Anterior cingulate cortex (tissue), 58 donors: ENCODE measurements at places on chromosomes 5 and 9.

- DNase-seq, result no peak
Measured at GRCh38 chr9:6007058-6007769, 8.2 kb downstream of the RANBP6 start.

DNA sequence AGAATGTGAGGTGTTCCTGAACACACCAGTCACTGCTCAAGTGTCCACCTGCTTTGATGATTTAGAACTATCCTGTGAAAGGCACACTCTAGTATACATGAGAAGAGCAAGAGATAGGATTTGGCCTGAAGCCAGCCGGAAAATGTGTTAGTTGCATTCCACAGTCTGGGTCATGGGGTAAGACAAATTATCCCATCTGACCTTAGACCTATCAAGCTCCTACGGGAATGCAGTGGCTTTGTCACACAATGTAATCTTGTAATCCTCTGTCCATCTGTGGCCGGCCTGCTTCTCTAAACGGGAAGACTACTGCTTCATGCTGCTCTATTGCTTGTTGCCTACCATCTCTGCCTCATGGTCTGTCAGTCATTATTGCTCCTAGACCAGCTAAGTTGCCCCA, 92.4 kb upstream of the PRRC1 start:
- no peak for DNase-seq

DNA sequence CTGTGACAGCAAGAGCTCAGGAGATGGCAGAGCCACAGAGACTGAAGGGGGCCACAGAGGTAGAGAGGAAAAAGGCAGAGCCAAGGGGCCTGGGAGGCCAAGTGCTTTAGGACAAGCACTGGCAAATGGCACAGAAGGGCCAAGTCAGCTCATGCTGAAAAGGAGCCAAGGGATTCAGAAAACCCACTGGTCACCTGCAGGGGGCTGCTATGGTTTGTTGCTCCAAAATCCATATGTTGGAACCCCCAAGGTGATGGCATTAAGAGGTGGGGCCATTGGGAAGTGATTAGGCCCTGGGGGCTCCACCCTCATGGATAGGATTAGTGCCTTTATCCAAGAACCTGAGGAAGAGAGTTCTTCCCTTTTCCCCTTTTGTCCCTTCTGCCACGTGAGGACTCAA, 165.4 kb downstream of the ARSB start:
- no peak for DNase-seq

- no peak for DNase-seq
Measured at GRCh38 chr5:98813755-98814154, 40.3 kb downstream of the RGMB start.

DNA sequence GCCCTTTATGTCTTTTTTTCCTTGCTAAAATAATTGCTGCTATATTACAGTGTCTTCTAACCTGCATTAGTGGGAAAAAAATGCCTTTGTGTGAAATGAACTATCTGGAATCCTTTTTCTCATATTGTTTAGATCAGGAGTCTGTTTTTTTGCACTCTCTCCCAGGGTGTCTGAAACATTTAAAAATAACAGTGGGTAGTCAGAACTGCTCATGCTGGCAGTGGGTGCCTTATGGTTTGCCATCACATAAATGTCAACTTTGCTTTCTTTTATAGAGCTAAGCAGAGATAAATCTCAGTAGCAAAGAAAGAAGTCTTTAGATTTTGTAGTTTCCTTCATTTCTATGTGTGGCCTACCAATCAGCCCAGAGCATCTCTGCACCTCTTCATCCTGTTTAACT, 347.8 kb upstream of the RGMB start:
- DNase-seq, result no peak

- DNase-seq, result no peak
Measured at GRCh38 chr9:99567436-99567835, 254.2 kb upstream of the NR4A3 start.

GRCh38 chr9:108528231-108528630, 327.6 kb downstream of the ACTL7B start:
- DNase-seq, result no peak

GRCh38 chr9:99576002-99576401, 245.7 kb upstream of the NR4A3 start:
- DNase-seq, result no peak

GRCh38 chr9:79973627-79974026, 401.9 kb downstream of the TLE4 start:
- no peak for DNase-seq

DNA sequence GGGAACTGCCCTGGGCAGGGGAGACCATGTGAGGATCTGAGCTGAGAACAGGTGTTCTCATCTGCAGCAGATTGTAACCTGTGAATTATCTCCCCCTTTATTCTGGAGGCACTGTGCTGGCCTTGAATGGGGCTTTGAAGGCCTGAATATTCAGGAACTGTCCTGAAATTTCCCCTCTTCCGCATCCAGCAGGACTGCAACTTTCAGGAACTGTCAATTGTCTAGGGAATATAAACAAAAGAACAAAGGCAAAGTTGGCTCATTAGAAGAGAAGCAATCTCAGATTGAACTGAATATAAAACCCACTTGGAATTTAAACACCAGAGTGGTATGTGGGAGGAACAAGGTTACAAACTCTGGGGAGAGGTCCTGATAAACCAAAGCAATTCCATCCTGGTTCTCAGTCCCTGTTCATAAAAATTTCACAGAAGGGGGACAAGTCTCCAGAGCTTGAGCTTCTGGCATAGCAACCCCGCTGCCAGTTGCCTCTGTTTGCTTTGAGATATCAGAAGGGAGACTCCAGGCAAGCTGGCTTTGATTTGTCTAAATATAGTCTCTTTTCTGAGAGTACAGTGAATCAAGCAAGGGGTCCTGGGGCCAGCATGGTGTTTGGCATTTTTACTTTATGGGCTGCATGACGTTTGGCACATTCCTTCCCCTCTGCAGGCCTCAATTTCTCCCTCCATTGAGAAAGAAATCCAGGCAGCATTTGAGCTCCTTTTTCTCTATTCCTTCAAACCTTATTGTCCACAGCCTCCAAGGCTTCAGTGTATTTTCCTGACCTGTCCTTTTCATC, 47.5 kb downstream of the ADRB2 start:
- no peak for DNase-seq

- no peak for DNase-seq
Measured at GRCh38 chr9:132903574-132904492, 25.1 kb downstream of the SPACA9 start.

DNA sequence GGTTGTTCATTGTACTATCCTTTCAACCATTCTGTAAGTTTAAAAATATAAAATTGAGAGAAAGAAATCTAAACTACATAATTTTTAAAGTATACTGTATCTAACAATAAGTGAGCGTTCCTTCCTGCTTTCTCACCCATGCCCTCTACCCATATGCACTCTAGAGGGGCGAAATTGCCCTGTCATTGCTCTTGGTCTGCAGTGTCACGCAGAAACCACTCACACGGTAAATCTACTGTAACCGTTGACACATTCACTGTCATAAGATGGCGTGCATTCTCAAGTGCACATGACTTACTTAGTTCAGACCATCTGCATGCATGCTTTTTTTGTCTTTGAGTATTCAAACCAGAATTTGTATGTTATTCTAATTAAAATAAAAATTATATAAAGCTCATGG, 55.7 kb upstream of the NIPBL start:
- no peak for DNase-seq

GRCh38 chr9:13665418-13666066, 386.1 kb upstream of the MPDZ start:
- no peak for DNase-seq

DNA sequence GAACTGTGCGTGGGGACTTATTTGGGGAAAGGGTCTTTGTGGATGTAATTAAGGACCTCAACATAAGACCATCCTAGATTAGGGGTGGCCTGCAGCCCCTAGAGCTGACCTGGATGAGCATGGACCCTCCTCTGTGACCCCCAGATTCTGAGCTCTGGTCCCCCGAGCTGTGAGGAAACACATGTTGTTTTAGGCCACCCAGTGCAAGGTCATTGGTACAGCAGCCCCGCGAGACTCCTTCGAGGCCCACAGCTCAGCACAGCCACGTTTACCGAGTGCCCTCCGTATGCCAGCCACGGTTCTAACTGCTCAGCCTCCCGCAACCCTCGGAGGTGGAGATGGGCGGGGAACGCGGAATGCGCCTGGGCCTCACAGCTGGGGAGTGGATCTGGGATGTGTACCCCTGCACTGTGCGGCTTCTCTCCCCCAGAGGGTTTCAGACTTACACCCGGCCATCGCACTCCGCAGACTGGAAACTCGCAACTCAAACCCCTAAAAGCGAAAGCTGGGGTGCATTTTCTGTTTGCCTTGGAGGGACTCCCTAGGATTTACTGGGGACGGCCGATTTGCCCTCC, 4.5 kb upstream of the GPSM1 start:
- DNase-seq, result no peak

DNA sequence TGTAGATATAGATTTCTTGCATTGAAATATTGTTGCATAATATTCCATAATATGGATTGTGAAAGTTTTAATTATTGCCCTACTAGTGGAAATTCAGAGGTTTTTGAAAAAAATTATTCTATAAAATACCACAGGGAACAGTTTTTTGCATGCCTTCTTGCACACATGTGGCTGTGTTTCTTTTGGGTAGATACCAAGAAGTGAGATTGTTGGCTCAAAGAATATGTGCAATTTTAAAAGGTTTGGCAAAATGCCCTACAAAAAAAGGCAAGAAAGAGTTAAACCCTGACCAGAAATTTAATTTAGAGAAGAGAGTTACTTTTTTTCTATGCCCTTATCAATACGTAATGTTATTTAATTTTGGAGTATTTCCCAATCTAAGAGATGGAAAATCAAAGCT, 270.8 kb upstream of the DAPK1 start:
- DNase-seq, result no peak

DNA sequence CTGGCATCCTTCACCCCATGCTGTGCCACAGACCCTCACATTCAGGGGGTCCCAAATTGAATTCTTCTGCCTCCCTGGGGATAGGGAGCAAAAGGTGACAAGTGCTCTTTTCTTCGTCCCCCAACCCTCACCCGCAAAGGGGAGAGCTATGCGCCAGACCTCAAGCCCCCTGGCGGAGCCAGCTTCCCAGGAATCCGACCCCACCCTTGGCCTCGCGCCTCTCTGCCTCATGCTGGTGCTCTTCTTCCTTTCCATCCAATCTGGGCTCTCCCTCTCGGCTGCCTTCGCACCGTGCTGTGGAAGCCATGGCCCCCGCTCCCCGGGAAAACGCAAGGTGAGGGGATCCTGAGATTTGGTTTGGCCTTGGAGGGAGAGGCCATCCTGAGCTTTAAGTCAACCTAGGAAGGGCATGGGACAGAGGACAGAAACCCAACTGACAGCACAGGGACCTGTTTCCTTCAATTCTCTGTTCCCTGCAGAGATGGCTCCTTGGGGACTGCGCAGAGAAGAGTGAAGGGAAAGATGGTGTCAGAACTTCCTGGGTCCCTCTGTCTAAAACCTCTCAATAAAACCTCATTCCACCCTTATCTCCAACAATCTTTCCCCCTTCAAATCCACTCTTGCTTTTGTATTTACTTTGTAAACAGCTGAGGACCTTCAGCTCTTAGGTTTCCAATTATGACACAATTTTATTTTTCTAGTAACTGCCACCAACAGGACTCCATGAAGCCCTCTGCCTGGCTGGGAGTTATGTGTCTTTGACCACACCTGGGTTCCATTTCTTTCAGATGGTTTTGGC, 36.3 kb upstream of the CRB2 start:
- DNase-seq, result no peak

GRCh38 chr5:66361070-66361469, 217.0 kb downstream of the SREK1 start:
- DNase-seq, result no peak

GRCh38 chr9:71966601-71967000, 55.2 kb downstream of the C9orf85 start:
- no peak for DNase-seq

DNA sequence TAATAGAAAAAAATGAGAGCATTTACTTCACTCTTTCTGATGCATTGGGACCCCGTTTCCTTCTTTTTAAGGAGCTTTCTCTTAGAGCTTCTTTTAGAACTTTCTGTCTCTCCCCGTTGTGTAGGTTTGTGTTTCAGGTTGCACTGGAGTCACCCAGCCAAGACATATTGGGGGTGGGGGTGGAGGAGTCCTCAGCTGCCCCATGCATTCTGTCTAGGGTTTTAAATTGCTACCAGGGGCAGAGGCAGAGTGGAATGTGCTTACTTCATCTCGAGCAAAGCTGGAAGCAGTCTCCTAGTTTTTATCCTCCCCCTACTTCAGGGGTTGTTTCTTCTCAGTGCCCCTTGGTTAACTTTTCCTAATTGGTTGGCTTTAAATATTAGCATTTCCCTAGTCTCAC, 9.4 kb downstream of the OR2K2 start:
- no peak for DNase-seq

GRCh38 chr9:131382850-131383729, 10.8 kb upstream of the PRRC2B start:
- no peak for DNase-seq

- DNase-seq, result no peak
Measured at GRCh38 chr5:133287500-133287899, 235.7 kb downstream of the HSPA4 start.

DNA sequence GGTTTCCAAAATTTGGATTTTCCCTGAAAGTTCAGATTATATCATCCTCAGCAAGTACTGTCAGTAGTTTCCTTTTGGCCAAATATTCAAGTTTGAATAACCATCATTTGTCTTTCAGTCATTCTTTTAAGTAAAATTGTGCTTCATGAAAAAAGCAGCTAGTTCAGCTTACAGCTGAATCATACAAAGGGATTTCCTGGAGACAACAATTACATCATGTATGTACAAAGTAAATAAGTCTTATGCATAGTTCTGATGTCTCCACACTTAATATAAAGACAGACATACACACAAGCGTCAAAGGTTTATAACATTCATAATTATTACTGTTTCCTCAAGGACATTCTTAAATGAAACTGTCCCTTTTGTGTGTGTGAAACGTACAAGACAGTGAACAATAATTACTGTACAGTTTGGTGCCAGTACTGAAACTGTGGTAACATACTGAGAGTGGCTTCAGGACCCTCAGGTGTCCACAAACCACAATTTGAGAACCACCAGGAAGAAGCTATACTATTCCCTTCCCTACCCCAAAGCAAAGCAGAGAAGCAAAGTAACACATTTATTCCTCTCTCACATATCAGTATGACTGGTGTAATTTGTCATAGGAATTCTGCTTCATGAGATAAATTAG, 746.6 kb downstream of the TAF11L14 start:
- no peak for DNase-seq

DNA sequence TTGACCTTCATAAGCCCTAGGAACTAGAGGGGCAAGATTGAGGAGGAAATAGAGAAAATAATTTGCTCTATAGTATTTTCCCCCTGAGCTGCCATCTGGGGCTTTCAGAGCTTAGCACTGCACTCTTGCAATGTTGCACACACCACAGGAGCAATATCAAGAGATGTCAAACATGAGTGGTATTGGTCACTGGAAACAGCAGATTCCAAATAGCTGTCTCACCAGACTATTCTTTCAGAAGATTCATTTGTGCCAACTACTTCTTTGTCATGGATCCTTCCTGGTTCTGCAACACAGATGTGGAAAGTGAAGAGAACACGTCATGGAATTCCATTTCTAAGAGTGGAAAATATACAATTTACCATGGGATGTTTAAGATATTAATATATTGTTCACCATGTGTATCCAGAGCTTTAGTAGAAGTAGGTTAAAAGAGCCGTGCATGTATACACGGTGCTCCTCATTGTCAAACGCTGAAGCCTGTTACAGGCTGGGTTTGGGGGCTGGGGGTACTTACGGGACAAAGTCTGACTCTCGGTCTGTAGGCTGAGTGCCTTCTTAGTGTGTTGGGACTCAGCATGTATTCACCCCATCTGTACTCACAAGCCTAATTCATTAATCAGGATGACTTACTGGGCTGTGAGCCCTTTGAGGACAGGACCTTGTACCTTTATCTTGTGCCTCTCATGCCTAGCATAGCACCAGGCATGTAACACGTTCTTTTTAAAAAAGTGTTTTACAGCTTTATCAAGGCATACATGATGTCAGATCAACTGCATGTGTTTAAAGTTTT, 31.4 kb upstream of the GDNF start:
- DNase-seq, result no peak
